Tibial nerve (tissue), 4 donors: ENCODE measurements at places on chromosomes 7 and 10. TPM values are rescaled to one million over a fixed set of nuclear protein-coding genes. Genes with fewer than 3 reads are reported as not detected.

Gene NPFFR1
- total RNA-seq: 1.8 TPM

Gene ITPRID1
- not detected for total RNA-seq

Gene CEP55
- 0.63 TPM for total RNA-seq

Gene OPALIN
- not detected for total RNA-seq

Gene GIMAP7
- total RNA-seq: 18.8 TPM

Gene LIPK
- total RNA-seq: not detected

Gene CACNB2
- 3.3 TPM for total RNA-seq

Gene EPHB6
- total RNA-seq: 6.9 TPM

GRCh38 chr7:132596588-132596987 lies 20.3 kb upstream of the PLXNA4 start:
- no peak for DNase-seq

DNA sequence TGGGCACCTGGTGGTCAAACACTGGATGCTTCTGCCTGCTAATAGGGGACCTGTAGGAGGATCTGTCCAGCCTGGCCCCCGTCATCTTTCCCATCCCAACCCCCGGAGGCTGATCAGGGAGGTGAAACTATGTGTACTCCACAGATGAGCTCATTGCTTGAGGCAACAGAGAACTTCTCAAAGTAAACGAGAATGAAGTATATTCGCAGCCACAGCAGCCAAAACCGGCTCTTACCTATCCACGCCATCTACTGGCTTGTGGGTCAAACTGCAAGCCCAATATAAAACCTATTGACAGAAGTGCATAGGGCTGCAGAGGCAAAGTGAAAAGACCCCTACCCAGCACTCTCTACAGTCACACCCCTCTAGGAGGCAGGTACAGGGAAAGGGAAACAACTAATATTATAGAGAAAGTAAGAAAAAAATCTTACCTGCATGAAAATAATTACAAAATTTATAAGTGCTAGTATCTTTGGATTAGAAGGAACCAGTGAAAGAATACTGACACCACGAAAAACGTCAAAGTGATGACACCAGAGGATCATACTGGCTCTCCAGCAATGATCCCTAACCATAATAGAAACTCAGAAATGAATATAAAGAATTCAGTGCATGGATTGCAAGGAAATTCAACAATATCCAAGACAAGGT lies 973.5 kb downstream of the ANKRD7 start:
- DNase-seq: no peak

DNA sequence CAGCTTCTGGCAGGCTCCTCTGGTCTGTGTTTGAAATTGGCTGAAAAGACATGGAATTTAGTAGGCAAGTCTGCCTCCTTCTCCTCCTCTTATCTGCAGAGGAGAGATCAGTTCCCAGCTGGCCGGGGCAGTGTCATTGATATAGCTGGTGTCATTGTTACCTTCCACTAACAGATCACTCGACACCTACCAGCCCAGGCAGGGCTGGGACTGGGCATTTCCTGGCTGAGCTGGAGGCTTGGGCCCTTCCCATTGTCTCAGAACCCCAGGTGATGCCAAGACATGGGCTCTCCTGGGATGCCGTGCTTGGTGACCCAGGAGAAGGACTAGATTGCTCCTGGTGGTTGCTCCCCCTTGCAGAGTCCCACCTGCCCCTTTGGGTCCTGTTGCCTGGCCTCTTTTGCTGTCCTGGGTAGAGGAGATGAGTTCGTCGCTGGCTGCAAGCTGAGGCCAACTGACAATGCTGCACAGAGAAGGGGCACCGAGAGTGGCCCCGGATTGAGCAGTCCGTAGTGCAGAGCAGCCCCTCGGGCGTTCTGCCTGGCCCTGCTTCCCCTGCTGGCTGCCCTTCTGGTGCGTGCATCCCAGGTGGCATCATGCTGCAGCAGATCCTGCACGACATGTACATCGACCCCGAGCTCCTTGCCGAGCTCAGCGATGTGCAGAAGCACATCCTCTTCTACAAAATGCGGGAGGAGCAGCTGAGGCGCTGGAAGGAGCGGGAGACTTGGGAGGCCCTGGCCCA lies at the start of gene SH2D4B:
TSS of gene SH2D4B (plus strand) at position 167 of the 745 bp plus-strand sequence. CDS start at position 597, 430 bp downstream.
- DNase-seq: no peak

DNA sequence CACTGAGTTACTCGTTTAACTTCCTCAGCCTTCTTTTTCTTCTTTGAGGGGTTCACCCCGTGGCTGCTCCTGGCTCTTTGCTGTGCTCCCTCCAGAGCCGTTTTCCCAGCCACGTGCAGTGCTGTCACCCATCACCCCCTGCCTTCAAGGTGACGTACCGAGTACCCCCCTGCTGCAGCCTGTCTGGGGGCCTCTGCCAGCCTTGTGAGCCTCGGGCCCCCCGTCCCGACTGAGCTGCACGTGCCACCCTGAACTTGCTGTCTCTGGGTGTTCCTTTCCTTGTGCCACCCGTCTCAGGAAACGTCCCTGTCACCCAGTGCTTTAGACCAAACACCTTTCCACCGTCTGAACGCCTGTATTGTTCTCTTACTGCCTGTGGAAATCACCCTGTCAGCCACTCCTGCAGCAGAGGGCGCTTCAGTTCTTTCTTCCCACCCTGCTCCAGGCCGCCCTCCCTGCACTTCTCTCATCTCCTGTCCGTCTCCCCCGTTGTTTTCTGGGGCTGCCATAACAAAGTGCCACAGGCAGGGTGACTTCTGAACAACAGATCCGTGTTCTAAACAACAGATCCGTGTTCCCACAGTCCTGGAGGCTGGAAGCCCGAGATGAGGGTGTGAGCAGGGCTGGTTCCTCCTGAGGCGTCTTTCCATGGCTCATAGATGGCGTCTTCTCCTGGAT lies 44.6 kb downstream of the WDR37 start:
- no peak for DNase-seq

- no peak for DNase-seq
Observed at GRCh38 chr7:30583181-30583580, 11.5 kb upstream of the GARS1 start.

GRCh38 chr10:112213836-112214235 lies 30.3 kb upstream of the GPAM start:
- DNase-seq: no peak

DNA sequence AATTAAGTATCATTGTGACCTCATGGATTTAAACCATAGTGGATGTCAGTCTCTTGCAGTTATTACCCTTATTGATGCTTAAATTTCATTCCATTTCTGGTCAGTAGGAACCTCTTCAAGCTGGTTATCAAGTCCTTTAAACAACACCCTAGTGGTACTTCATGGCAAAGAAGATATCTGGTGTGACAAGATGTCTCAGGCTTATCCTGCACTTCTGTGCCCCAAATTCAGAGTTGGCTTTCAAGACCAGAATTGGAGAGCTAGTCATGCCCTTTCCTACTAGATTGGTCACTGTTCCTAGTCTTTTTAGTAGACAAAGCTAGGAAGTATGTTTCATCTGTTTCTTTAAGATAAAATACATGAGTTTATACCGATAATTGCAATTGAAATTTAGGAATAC lies 54.9 kb downstream of the KMT2E start:
- no peak for DNase-seq

DNA sequence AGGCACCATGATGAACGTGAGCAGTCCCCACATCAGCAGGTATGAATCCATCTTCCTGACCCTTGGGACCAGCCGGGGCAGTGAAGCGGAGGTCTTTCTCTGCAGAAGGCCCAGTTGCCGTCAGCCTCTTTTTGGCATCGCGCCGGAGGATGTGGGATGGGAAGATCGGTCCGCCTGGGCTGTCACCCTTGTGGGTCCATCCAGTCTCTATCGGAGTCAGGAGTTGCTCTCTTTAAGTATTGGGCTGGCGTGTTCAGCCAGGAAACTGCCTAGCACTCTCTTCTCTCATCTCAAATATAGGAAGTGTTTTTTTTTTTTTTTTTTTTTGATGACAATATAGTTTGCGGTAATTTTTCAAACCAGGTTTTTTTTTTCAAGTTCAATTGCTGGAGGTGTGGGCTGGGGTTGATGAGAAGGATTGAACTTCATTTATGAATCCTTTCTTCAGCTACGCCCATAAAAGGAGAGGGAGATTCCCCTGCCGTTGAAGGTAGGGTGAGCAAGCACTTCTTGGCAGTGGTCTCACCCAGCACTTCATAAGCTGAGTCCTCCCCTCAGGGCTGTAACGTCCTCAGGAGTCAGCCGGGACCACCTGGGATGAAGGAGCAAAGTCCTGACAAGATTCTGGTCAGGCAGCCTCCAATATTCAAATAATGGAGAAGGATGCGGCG lies at the start of gene IL2RA:
TSS of gene IL2RA (minus strand) at position 267 of the 671 bp plus-strand sequence. CDS start at position 51, 216 bp downstream.
- DNase-seq: no peak

DNA sequence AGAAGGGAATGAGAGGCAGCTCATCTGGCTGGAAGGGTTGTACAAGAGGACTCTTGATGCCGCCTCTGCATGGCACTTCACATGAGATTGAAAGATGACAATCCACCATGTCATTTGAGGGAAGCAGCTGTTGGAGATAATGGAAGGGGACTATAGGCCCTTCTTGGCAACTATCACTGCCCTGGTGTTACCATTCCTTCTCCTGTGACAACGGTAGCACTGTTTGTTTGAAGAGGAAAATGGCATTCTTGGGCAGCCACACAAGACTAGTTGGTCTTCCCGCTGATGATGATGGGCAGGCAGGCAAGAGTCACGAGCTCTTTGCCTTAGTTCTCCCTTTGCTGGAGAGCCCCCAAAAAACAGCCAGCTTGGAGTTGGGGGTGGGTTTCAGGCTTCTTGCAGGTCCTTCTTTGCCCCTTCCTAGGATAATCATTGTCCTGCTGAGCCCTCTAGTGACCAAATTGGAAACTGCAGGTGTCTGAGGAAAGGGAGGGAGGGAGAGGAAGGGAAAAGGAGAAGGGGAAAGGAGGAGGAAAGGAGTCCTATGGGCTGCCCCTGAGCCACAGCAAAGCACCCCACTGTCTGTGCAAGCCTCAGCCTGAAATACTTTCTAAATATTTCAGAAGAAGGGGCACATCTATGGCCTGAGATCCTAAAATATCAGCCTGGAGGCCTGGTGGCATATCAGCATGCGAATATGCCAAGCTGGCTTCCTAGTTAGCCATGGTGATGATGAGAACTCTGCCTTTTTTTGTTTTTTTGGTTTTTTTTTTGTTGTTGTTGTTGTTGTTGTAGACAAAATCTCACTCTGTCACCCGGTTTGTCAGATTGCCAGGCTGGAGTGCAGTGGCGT lies 165.6 kb upstream of the KMT2E start:
- peak; percentile 19 for DNase-seq
